ENCODE measurements at places on chromosomes 1 and 21.

DNA sequence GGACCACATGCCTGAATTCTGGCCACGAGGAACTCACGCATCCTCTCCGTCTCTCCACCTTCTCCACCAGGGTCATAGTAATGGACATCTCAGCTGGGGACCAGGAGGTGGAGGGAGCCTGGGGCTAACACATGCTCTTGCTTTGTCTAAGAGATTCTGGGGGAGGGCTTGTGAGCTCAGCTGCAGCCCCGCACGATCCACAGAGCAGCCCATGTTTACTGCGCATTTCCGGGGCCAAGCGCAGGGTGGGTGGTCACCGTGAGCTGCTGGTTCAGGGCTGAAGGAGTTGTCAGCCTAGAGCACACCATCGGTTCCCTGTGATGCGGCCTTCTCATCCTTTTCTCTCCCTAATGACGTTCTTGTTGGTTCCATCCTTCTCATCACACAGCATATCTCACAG is 7.5 kb upstream of the TFF2 start:
- DNase-seq, result no peak

GRCh38 chr1:174445817-174446216 is 1.9 kb upstream of the GPR52 start:
- no peak for DNase-seq

GRCh38 chr1:42861014-42861399 is 14.6 kb downstream of the ZNF691 start:
- DNase-seq, result no peak

GRCh38 chr1:12284486-12284885 is 54.7 kb downstream of the VPS13D start:
- DNase-seq, result no peak

DNA sequence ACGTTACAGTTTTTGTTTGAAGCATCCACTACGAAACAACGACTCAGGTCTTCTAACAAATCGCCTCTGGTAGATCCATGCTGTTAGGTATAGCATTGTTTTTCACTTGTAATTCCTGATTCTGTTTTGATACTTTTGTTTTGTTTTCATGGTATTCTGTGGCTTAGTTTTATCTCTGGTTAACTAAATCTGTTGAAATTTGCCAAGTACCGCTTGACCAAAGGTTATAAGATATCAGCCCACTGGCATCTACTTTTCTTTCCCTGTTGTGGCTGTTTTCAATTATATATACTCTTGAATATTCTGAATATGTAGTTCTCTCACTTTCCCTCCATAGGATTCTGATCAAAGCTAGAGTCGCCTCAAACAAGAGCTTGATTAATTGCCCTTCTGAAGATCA is 274.8 kb upstream of the C1orf105 start:
- no peak for DNase-seq

DNA sequence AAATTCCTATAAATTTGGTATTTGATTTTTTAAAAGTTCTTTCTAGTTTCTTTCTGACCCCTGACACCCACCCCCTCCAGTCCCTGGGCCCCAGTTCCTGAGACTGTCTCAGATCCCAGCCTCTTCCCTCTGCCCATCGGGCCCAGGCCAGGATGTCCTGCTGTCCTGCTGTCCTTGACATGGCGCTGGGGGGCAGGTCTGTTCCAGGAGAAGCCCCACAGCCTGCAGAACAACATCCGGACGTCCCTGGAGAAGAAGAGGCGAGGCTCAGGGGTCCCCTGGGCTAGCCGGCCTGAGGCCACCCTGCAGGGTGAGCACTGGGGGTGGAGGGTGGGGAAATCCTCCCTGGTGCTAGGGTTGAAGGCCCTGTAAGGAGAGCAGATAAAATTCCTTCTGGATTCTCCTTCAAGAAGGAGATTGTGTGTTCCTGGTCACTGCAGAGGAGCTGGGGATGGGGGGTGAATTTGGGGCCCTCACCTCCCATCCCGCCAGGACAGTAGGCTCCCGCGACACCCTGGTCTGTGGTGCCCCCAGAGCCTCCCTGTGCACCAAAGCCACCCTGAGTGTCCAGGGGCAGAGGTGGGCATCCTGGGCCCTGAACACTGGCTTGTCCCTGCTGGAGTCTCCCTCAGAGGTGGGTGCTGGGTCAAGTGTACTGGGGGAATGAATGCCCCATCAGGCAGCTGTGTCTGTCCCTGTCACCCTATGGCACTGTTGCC is 45.0 kb downstream of the DISP3 start:
- DNase-seq, result no peak

- DNase-seq, result no peak
Observed at GRCh38 chr1:32801096-32801715, 16.0 kb downstream of the YARS1 start.

- no peak for DNase-seq
Observed at GRCh38 chr1:113976609-113977278, 2.5 kb upstream of the OLFML3 start.

GRCh38 chr1:112716133-112716720 is 1.1 kb upstream of the PPM1J start:
- DNase-seq, result peak; percentile 68

- DNase-seq, result no peak
Observed at GRCh38 chr1:114323959-114324661, 170.4 kb upstream of the SYT6 start.

- DNase-seq, result no peak
Observed at GRCh38 chr1:151340870-151341754, 5.9 kb downstream of the RFX5 start.

DNA sequence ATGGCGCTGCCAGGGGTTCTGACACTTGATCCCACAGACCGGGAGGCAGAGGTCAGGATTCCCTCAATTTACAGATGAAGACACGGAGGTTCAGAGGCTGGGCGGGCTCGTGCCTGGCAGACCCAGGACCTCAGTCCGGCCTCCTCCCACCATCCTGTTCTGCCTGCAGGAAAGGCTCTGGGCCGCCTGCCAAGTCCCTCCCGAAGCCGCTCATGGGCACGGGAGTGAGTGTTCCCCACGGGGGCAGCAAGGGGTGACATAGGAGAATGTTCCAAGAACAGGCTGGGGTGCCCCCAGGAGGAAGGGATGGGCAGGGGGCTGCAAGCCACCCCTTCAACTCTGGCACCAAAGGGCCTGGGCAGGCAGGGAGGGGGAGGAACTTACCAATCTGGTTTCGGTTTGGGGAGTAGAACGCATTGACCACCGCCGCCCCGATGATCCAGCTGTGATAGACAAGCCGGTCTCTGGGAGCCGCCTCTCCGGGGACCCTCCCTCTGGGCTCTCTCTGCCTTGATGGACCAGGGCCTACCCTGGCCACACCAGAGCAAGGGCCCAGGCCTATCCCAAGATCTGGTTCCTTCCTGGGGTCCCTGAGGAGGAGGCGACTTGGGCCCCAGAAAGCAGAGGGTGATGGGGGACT is 7.5 kb downstream of the PRXL2B start:
- DNase-seq, result no peak

DNA sequence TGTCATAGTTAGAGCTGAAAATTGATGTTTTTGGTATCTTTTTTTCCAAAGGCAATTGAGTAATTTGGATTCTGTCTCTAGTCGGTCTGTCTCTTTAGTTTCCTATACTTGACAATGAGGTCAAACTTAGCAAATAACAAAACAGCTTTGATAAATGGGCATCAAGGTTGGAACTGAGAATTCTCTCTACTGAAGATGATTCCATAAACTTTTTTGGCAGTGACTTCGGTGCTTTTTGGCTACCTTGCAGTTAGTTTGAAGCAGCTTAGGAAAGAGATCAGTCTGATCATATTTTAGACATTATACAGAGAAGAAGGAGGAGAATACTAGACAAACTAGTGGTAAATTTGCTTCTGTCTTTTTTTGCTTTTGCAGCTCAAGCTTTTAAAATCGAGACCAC is 559 bp downstream of the VCAM1 start:
- DNase-seq, result no peak

- no peak for DNase-seq
Observed at GRCh38 chr1:27335506-27336422, 6.1 kb upstream of the SYTL1 start.

DNA sequence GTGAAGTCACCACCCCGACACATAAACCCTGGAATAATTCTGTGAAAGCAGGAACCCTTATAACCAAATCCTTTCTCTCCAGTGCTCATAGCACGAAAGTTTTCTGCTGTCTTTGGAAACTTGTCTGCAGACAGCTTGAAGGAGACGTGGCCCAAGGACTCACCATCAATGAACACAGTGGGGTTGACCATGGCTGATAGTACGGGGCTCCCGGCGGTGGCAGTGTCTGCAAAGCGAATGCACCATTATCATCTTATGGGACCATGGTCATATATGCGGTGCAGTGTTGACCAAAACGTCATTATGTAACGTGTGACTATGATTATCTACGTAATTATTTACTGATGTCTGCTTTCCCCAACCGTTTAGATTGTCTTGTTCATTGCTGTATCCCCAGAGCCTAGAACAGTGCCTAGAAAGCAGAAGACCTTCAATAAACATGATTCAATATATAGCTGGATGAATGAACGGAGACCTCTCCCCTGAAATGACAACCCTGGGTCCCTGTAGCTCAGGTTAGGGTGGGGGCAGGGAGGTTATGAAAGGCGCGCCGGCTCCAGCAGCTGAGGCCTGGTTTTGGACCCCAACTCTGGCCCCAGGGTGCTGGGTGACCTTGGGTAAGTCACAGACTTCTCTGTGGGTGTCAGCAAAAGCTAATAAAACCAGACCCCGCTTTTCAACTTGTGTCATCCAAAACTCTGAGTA is 128.4 kb upstream of the ZBTB40 start:
- no peak for DNase-seq

GRCh38 chr21:45542667-45543370 is 579 bp upstream of the SLC19A1 start:
- no peak for DNase-seq

GRCh38 chr1:161986328-161986727 is 37.3 kb downstream of the OLFML2B start:
- DNase-seq, result no peak

GRCh38 chr21:27703791-27704190 is 736.9 kb upstream of the ADAMTS5 start:
- no peak for DNase-seq

GRCh38 chr1:13520985-13521384 is 7.2 kb upstream of the LRRC38 start:
- DNase-seq, result no peak

DNA sequence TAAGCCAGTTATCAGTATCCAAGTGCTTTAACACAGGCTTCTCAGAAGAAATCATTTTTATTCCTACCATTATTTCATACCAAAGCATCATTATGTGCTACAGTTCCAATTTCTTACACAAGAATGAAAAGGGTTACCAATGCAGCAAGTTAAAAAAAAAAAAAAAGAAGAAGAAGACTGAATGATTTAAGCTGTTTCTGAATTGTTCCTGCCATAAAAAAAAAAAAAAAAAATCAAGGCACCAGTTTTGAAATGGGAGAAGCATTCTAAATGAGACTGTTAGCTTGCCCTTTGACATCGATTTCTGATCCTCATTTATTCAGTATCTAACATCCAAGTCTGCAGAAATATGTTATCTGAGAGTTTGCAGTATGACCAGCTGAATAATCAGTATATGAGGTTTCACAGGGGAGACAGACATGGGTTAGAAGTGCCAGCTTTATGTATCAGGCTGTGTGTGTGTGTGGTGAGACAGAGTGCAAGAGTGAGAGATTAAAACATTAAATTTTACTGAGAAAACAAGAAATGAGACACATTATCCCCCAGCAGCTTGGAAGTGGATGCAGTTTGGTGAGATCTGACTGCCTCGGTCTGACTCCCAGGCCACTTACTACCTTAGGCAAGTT is 105.8 kb downstream of the COLGALT2 start:
- DNase-seq, result no peak

- no peak for DNase-seq
Observed at GRCh38 chr1:6461051-6461530, 4.9 kb downstream of the TNFRSF25 start.

DNA sequence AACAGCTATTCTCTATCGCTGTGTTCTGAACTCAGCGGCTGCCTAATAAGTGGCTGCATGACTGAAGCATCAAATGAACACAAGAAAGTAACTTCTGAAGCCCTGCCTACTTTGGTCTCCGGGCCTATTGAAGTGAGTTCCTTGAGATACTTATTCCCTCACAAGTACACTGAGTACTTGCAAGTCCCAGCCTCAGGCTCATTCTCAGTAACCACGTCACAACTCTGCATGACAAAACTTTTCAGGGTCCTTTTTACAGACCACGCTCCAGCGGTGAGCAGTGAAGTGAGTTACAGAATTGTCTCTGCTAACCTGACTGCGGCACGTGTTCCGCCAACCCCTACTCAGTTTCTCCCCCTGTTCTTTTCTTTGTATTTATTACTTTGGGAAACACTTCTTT is 1342.7 kb upstream of the ADGRL4 start:
- DNase-seq, result no peak

- no peak for DNase-seq
Observed at GRCh38 chr1:225877580-225877979, 4.6 kb downstream of the TMEM63A start.

DNA sequence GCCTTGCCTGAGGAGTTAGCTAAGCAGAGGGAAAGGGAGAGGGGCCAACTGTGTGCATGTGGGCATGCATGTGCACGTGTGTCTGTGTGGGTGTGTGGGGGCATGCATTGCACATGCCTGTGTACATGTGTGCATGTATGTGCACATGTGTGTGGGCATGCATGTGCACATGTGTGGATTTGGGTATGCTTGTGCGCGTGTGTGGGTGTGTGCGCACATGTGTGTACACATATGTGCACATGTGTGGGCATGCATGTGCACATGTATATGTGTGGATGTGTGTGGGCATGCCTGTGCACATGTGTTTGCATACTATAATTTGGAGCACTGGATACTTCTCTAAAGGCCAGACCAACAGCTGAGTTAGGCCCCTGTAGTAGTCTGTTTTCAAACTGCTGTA is 350.0 kb downstream of the PRDM2 start:
- no peak for DNase-seq

DNA sequence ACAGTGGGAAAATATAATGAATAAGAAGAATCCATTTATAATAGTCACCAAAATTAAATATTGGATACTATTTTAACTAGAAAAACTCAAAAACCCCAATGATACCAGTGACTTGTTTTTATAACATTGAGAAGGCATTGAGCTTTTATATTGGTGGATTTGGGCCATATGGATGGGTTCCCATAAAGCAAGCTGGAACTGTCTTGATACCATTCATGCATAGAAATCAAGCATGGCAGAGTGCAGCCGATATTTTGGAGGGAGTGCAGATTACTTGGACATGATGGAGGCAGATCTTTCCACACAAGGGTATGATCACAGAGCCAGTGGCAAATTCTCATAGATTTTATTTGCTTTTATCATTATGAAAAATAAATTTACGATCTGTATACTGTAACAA is 3.8 kb upstream of the RWDD3 start:
- no peak for DNase-seq

DNA sequence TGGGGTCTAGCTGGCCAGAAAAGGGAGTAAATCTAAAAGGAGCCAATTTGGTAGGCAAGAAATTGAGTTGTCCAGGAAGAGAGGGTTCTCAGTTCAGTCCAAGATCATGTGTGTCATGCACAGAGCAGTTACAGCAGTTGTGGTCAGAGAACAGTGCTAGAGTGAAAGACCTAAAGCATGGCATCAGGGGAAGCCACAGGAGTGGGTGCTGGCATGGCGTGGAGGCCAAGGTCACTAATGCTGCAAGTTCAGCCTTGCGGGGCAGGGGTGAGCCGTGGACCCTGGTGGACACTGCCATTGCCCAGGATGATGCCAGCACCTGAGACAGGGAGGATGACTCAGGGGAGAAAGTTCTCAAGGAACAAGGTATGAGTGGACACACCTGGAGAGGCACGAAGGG is 16.6 kb upstream of the TMEM125 start:
- DNase-seq, result no peak

Data from activated T-helper 1 cell treated with anti-CD3 and anti-CD28 coated beads, Interleukin-2, amount 50 U/mL, for 16 hours (primary cell).